T follicular helper cell (primary cell): ENCODE measurements at places on chromosomes 12 and 14.

GRCh38 chr14:105088812-105089745 is 23.8 kb upstream of the GPR132 start:
- no peak for DNase-seq

- DNase-seq, result no peak
Observed at GRCh38 chr12:68280240-68280639, 26.8 kb upstream of the IL22 start.

DNA sequence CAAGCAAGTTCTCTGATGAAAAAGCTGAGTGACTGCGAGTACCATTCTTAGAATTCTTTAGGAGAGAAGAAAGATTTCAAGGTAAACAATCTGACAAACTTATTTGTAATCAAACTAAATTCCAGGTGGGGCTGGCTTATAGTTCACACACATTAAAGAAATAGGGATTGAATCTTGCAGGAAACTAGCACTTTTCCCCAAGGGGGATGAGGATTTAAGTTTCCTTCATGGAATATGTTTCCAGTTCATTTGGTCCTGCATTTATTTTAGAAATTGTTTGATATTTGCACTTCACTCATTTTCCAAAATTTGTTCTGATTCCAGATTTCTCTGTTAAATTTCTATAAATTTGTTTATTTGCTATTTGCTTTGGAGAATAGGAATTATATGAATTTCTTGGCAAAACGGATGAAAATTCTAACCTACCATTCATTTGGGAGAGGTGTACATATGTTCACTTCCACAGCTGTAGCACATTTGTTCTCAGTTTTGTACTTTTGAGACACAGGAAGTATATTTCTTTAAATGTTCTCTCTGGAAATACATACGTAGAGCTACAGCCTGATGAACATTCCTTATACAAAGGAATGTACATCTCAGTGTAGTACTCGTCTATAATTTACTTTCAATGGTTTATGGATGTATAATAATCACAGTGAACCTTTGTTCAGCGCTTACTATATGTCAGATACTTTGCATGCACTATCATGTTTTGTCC is 145.5 kb downstream of the AKAP6 start:
- no peak for DNase-seq

DNA sequence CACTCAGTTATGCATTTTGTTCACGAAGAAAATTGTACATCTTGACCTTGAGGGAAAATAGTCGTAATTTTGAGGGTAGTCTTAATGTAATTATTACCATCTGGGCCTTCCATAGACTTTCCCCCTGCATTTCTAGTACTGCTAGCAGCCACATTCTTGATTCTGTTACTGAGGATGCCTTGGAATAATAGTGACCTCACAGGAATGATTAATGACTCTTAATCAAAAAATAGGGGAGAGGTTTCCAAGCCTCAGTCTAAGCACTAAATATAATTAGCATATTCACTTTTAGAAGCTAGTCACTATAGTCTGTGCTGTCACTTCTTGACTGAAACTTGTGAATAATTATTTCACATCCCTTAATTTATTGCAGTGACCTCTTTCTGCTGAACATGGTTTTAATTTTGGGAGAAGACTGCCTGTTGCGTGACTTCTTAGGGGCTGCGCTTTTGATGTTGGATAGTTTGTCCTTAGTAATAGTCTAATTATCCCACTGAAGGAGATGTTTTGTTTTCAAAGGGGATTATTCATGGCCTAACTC is 400.5 kb downstream of the ADAMTS20 start:
- no peak for DNase-seq

GRCh38 chr12:131365821-131366260 is 345.0 kb upstream of the SFSWAP start:
- no peak for DNase-seq
